ENCODE measurements at places on chromosomes 16 and 17.
A peak's percentile ranks its signal among the peaks of the same experiment; 100 is the strongest.

GRCh38 chr16:29811170-29811895, 660 bp upstream of the PRRT2 start:
- peak; percentile 78 for DNase-seq

GRCh38 chr17:77952368-77952767, 6.1 kb upstream of the TNRC6C start:
- no peak for DNase-seq

DNA sequence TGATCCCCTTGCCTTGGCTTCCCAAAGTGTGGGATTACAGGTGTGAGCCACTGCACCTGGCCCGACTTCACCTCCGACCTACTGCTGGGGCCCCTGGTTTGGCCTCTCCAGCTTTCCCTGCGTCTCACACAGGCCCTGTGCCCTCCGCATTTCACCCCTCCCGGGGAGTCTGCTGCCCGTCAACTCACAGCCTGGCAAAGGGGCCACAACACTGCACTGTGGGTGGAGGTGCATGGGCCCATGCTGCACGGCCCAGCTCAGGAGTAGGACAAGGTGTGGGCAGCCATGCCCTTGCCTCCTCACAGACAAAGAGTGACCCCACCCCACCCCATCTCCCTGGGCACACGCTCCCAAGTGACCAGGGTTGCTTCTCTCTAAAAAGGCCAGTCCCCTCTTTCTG, 12.6 kb upstream of the TBX2 start:
- DNase-seq, result no peak

- DNase-seq, result no peak
Observed at GRCh38 chr16:13426269-13426668, 493.7 kb upstream of the ERCC4 start.

GRCh38 chr17:274902-275301, 77.7 kb downstream of the RPH3AL start:
- no peak for DNase-seq

DNA sequence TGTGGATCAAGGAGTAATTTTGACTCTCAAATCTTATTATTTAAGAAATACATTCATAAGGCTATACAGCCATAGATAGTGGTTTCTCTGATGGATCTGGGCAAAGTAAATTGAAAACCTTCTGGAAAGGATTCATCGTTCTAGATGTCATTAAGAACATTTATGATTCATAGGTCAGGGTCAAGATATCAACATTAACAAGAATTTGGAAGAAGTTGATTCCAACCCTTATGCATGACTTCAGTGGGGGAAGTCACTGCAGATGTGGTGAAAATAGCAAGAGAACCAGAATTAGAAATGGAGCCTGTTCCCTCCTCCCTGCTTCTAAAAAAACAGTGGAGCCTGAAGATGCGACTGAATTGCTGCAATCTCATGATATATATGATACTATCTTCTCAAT, 36.6 kb upstream of the HNF1B start:
- no peak for DNase-seq

GRCh38 chr17:82351713-82352488, 7.1 kb upstream of the TEX19 start:
- peak; percentile 44 for DNase-seq
